ENCODE measurements at places on chromosomes 5 and 9.

DNA sequence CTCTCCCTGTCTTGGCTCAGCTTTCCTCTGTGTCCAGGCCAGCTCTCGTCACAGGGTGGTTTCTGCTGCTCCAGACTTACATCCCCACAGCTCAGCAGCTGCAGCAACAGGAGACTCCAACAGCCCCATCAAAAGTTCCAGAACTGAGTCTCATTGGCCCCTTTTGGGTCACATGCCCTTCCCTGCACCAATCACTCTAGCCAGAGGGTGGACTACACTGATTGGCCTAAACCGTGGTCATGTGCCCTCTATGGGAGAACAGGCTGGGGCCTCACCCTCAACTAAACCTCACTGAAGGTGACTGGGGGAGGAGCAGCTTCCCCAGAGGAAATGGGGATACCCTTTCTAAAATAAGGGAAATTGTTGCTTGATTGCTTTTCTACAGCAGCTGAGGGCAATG is 44.4 kb upstream of the CPLX2 start:
- no peak for DNase-seq

GRCh38 chr5:64269164-64269563 is 103.5 kb downstream of the RNF180 start:
- no peak for DNase-seq

DNA sequence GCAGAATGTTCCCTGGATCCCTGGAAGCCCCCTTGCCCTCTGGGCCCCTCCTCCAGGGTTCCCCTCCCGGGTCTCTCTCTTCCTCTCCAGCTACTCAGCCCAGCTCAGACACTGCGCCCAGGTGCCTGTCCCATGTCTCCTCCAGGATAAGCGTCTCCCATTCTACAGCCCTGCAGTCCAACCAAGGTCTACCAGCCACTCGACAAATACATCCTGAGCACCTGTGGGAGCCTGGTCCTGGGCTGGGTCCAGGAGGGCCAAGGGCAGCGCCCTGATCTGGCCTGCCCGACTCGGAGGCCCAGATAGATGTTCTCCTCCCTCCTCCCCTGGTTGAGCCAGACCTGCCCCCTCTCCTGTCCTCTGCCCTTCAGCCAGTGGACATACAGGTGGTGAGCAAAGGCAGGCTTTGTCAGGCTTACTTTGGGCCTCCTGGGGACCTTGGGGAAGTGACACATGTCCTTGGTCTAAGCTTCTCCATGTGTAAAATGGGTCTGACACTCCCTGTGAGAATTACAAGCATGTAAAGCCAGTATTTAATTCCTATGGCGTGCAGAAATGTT is 1.4 kb downstream of the FLT4 start:
- no peak for DNase-seq

- DNase-seq = no peak
These were observed 181.6 kb upstream of the NUDT12 start for GRCh38 chr5:103744159-103744558.

DNA sequence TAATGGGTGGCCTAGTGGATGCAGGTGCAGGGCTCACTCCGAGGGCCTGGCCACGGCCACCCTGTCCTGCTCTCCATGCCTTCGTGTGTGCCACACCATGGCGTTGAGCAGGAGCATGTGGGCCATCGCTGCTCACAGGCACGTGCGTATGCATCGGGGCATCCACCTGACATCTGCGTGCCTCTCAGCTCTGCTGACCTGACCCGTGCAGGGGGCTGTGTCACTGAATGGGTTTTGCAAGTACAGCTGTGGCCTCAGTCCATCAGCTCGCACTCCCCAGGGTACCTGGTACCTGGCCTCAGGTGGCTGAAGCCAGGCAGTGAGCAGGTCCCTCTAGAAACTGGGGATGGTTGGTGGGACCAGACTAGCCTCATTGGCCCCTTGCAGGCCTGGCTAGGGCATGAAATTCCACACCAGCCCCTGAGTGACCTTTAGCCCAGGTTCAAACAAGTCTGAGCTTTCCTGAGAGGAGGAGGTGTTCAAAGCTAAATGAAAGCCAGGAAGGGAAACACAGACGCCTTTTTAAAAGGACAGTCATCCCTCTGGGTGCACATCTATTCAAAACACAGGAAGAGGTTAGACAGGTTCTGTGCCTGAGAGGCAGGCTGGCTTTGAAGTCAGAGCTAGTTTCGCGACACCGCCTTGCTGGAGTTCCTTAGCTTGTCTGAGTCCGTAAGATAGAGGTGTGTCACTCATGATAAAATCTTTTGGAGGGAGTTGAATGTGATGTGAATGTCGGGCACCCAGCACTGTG is 74.0 kb downstream of the MACROH2A1 start:
- DNase-seq = peak; percentile 71

GRCh38 chr5:135295852-135296251 is 103.2 kb downstream of the MACROH2A1 start:
- DNase-seq = no peak

DNA sequence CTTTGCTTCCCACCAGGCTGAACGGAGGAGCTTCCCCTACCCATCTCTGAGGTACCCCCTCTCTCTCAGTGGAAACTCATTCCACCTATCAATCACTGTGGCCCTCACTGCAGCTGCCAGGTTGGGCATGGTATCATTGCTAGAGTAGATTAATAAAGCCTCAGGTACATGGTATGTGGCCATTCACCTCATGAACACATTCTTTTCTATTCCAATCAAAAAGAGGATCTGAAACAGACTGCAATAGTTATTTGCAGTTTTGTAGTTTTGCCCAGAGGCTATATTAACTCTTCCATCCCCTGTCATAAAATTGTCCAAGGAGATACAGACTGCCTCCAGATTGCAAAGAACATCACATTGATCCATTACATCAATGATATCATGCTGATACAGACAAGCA is 85.8 kb upstream of the MVB12B start:
- DNase-seq = no peak

DNA sequence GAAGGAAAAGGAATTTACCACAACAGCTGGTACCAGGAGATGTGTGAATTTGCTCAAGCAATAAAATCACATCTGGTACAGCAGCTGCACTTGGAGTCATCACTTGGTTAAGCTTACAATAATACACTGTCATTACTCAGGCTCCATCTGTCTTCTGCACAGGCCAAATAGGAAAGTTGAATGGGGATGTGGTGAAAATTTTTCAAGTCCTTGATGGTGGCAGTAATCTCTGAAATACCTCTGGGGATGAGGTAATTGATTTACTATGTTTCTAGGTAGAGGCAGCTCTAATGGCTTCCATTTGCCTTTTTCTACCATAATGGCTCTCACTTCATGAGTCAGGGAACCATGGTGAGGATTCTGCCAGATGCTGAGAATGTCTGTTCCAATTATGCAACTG is 206.8 kb upstream of the ATP10B start:
- no peak for DNase-seq

- no peak for DNase-seq
These were observed 23.7 kb upstream of the UBAP2 start for GRCh38 chr9:34072410-34072809.

DNA sequence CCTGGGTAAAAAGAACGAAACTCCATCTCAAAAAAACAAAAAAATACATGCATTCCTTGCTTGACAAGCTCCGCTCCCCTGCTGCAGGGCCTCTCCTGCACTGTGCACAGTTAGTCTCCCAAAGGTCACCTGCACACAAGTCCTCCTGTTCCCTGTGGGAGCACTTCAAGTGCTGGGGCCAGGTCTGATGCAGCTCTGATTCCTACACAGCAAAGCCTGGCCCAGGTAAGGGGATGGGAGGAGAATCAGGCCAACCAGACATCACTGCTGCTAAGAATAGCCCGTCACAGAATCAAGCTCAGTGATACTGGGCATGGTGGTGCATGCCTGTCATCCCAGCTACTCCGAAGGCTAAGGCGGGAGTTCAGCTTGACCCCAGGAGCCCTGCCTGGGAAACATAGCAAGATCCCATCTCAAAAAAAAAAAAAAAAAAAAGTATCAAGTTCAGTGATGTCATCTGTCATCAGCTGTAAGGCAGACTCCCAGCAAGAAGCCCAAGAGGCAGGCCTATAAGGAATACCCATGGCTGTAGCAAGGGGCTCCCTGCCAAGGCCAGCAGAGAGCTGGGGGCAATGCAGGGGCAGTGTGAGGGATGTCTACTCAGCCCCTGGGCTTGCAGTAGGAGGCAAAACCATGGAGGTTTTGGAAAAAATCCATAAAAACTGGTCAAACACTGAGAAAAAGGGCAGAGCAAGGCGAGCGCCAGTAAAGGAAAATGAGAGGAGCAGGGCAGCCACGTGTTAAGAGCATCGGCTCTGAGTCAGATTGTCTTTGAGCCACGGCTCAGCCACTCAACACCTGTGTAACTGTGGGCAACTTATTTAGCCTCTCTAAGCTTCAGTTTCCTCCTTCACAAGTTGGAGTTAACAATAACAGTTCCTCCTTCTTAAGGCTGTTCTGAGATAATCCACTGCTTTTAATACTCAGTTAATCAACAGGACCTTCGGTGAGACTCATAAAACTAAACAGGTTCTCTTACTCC is 3.2 kb downstream of the TPM2 start:
- no peak for DNase-seq

DNA sequence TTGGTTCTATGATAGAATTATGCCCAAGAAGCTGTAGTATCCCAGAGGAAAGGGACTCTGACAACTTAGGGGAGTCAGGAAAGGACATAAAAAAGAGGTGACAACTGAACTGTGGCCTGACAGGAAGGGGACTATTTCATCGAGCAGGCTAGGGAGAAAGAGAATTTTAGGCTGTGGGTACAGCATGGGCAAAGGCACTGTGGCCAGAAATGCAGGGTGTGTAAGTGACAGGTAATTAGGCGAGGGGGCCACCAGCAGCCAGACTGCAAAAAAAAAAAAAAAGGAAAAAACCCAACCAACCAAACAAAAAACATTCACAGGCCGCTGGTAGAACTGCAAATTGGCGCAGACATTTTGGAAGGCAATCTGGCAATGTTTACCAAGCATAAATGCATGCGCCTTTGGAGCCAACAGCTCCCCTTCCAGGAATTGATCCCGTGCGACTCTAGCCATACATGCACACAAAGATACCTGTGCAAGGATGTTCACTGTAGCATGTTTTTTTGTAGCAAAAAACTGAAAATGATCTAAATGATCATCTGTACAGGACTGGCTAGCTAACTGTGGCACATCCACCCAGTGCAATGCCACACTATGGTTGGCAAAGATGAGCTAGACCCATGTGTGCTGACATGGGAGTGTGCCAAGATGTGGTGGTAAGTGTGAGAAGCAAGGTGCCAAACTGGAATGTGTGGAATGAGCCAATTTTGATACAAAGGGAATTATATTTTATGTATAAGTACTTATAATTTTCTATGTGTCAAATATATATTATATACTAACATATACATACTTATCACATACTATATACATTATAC is 1.1 kb downstream of the EIF4E1B start:
- no peak for DNase-seq

DNA sequence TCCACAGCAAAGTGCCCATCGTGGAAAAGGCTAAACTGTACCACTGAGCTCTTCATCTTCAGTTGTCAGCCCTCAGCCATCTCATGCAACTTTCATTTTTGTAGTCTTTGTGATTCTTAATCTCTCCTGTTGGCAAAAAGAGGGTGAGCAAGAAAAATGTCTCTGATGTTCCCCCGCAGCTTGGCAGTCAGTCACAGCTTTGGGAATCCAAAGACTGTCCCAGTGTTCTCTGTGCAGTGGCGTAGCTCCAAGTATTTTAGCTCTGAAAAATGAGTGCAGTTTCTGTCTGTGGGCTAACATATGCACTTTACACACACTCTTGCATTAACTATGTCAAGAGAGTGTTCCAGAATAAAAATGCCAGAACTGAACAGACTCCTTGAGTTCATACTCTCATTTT is 372.2 kb downstream of the TMEM232 start:
- DNase-seq = no peak

DNA sequence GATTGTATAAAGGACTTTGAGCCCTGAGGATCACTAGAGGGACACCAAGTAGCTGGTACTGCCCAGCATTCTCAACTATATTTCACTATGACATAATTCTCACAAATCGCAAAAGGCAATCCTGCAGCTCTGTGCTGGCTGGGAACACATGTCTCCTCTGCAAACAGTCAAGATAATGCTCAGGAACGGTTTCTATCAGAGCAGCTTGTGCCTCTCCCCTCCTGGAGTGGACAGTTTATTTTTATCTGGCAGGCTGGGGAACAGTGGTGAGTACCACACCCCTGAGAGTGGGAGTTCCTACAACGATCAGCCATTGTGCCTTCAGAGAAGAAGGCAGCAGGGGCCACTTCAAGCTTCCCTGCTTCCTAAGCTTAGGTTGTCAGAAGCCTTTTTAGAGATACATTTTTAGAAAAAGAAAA is 65.8 kb downstream of the ERAP1 start:
- no peak for DNase-seq

GRCh38 chr5:112417931-112418658 is 982 bp downstream of the EPB41L4A start:
- DNase-seq = no peak

DNA sequence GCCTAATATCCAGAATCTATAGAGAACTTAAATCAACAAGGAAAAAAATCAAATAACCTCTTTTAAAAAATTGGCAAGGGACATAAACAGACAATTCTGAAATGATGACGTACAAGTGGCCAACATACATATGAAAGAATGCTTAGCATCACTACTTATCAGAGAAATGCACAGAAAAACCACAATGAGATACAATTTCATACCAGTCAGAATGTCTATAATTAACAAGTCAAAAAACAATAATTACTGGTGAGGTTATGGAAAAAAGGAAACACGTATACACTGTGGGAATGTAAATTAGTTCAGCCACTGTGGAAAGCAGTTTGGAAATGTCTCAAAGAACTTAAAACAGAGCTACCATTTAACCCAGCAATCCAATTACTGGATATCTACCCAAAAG is 1192.0 kb downstream of the CDH12 start:
- no peak for DNase-seq

DNA sequence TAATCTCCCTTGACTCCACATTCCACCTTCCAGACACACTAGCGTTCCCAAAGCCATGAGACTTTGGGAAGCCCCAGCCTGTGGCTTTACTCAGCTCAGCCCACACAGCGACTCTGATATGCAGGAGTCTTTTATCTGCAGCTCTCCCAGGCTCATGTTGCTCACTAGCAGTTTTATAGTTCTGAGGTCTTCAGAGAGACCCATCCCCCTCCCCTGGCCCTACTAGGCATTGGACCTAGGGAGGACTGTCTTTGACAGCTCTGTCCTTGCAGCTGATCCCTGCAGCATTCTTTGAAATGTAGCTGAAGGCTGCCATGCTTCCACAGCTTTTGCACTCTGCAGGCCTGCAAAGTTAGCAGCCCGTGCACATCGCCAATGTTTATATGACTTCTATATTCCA is 19.9 kb upstream of the CYLC2 start:
- no peak for DNase-seq
